ENCODE measurements at places on chromosomes 6 and 20.

DNA sequence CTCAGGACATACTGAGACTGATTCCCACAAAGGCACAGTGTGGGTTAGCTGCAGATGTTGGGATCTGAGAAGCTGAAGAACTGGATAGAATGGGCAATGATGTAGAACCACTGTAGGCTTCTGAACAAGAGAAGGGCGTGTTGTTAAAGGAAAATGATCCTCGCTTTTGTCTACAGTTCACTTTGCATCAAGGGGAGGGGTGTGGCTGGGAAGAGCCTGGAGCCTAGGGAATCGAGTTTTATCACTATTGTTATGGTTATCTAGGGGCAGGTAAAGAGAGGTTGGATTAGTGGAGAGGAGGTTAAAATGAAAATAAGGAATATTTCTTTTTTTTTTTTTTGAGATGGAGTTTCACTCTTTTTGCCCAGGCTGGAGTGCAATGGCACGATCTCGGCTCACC lies 768.1 kb downstream of the KIF16B start:
- H3K27ac ChIP-seq = no peak overlapping the region
- no peaks in the 10 kb centered on the region for H3K4me1 ChIP-seq
- H3K4me3 ChIP-seq = no peak overlapping the region
- no peaks in the 10 kb centered on the region for H3K36me3 ChIP-seq

GRCh38 chr20:32603046-32603726 lies 18.1 kb upstream of the NOL4L start:
- DNase-seq = no peak
- no peaks in the 10 kb centered on the region for H3K27me3 ChIP-seq
- no peaks in the 10 kb centered on the region for H3K4me1 ChIP-seq

- H3K27ac ChIP-seq = no peak overlapping the region
- no peak for DNase-seq
- no peaks in the 10 kb centered on the region for H3K36me3 ChIP-seq
- no peak overlapping the region for H3K4me3 ChIP-seq
- H3K4me1 ChIP-seq = no peaks in the 10 kb centered on the region
Measured at GRCh38 chr20:57680131-57680716, 29.6 kb downstream of the PMEPA1 start.

- H3K27me3 ChIP-seq = peaks cover 75% of the 10 kb centered on the region
- H3K27ac ChIP-seq = no peak overlapping the region
- H3K4me1 ChIP-seq = peaks cover 10% of the 10 kb centered on the region
- H3K36me3 ChIP-seq = no peaks in the 10 kb centered on the region
Measured at GRCh38 chr6:167797011-167797471, 29.7 kb upstream of the AFDN start.

DNA sequence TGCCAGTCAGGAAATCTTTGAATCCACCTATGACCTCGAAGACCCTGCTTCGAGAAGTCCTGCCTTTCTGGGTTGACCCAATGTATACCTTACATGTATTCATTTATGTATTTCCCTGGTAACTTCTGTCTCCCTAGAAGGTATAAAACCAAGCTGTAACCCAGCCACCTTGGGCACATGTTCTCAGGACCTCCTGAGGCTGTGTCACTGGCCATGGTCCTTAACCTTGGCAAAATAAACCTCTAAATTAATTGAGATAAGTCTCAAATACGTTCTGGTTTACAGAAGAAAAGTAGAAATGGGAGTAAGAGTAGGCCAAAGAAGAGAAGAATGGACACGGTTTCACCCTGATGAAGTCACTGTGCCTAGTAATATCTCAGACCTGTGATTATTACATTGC lies 30.0 kb upstream of the PPP1R3G start:
- DNase-seq = no peak
- H3K27me3 ChIP-seq = peaks cover 7% of the 10 kb centered on the region
- peaks cover 3% of the 10 kb centered on the region for H3K36me3 ChIP-seq
- H3K27ac ChIP-seq = no peak overlapping the region
- peaks cover 2% of the 10 kb centered on the region for H3K4me1 ChIP-seq

DNA sequence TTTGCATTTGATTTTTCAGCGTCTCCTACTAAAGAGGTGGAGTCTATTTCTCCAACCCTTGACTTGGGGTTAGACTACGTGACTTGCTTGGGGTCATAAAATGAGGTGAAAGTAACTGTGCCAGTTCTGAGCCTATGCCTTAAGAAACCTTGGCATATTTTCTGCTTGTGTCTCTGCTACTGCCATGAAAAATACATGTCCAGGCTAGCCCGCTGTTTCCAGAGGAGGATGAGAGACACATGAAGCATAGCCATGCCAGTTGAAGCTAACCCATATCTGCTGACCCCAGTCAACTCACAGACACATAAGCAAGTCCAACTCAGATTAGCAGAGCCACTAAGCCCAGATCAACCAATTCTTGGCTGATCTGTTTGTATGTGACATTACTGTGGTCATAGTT lies 38.7 kb downstream of the SCP2D1 start:
- H3K4me3 ChIP-seq = no peak overlapping the region
- no peak overlapping the region for H3K27ac ChIP-seq
- H3K4me1 ChIP-seq = no peaks in the 10 kb centered on the region
- no peaks in the 10 kb centered on the region for H3K36me3 ChIP-seq

GRCh38 chr6:13290335-13290734 lies 38.0 kb downstream of the TBC1D7 start:
- H3K27me3 ChIP-seq = no peaks in the 10 kb centered on the region
- no peak for DNase-seq
- H3K4me3 ChIP-seq = no peak overlapping the region
- H3K4me1 ChIP-seq = no peaks in the 10 kb centered on the region
- H3K27ac ChIP-seq = no peak overlapping the region

DNA sequence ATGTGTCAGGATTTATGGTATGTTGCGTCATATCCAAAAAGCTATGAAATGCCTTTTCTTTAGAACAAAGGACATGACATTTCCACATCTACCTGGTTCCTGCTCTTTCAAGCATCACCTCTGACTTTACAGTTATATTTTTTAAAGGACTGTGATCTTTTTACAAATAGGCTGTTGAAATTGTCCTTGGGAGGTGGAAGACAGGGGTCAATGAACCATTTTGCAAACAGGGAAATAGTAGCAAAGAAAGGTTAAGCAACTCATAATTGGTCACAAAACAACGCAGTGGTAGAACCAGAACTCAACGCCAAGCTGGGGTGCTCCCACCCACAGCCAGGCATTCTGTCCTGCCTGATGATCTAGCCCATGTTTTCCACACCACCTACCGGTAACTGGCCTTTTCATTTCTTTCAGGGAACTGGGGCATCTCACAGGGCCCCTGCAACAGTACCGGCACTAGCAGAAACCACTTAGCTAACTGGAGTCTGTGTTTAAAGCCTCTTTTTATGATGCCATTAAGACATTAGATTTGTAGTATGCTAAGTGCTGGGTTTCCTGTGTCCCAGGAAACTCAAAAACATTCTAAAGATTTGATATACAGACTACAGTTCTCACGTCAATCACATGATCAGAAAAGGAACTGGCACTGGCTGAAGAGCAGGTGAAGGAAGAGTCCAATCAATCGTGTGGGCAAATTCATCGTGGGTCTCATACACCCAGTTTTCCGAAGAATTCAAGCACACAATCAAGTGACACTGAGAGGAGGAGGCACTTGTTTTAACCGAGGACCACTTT lies 13.9 kb downstream of the ZNF217 start:
- no peaks in the 10 kb centered on the region for H3K27me3 ChIP-seq
- H3K27ac ChIP-seq = peak overlapping the region; percentile 80
- peak overlapping the region; percentile 78 for H3K4me3 ChIP-seq
- peaks cover 82% of the 10 kb centered on the region for H3K36me3 ChIP-seq

DNA sequence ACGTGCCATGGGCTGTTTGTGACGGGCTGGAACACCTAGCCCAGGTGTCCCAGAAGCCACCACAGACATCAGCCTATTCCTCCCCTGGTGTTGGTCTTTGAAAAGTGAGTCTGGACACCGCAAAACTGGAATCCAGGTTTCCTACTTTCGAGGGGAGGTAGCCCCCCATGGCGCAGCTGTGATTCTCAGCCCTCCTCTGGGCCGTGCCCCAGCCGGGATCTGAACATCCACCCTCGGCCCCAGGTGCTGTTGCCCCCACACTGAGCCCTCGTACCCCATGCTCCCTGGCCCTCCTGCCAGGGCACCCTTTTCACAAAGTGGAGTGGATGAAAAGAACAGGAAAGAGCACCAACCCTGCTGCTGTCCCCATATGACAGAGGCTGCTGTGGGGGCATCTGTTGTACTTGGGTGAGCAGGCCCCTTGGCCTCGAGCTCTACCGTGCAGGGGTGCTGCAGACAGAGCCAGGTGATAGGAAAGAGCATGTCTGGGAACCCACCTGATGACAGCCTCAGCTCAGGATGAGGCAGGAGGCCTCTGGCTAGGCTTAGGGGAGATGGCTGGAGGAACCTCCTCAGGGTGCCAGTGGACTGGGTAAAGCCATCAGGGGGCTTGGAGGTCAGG lies 18.8 kb upstream of the MAS1L start:
- no peak for DNase-seq
- no peaks in the 10 kb centered on the region for H3K27me3 ChIP-seq
- H3K27ac ChIP-seq = no peak overlapping the region
- H3K4me3 ChIP-seq = no peak overlapping the region

All from activated CD4-positive, alpha-beta memory T cell treated with anti-CD3 and anti-CD28 coated beads, Interleukin-2, amount 10 ng/mL, durations not matched to agents 7 days and 5 days (primary cell).